Muscle of leg (tissue), 16 donors: ENCODE measurements at places on chromosomes 3 and 15. TPM values are rescaled to one million over a fixed set of nuclear protein-coding genes. Genes with fewer than 3 reads are reported as not detected.

GRCh38 chr15:63469190-63469589, 35.2 kb upstream of the USP3 start:
- DNase-seq, result no peak

DNA sequence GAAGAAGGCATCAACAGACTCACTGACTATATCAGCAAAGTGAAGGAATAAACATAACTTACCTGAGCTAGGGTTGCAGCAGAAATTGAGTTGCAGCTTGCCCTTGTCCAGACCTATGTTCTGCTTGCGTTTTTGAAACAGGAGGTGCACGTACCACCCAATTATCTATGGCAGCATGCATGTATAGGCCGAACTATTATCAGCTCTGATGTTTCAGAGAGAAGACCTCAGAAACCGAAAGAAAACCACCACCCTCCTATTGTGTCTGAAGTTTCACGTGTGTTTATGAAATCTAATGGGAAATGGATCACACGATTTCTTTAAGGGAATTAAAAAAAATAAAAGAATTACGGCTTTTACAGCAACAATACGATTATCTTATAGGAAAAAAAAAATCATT, 17.8 kb downstream of the LMOD3 start:
- DNase-seq, result no peak

- no peak for DNase-seq
Measured at GRCh38 chr15:29731865-29732264, 90.4 kb downstream of the TJP1 start.

The DAPK2 gene
- total RNA-seq, result 4.0 TPM

The ZPLD1 gene
- under 0.01 TPM for total RNA-seq
